ENCODE measurements at places on chromosomes 5 and 9.

DNA sequence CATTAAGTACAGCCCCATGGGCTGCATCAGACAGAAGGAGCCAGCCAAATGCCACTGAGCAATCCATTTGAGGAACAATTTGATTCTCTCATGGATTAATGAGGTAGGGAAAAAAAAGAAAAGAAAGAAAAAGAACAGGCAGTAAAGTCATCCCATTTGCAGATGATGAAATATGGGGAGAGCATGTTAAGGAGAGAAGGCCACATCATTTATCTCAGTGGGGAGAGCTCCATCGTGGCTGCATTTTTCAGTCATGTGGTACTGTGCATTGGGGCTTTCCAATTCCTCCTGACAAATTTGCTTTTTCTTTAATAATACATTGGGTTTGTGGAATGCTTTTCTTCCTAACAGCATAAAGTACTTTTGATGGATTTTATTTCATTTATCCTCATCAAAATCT is 375.2 kb upstream of the TLE4 start:
- DNase-seq, result no peak

DNA sequence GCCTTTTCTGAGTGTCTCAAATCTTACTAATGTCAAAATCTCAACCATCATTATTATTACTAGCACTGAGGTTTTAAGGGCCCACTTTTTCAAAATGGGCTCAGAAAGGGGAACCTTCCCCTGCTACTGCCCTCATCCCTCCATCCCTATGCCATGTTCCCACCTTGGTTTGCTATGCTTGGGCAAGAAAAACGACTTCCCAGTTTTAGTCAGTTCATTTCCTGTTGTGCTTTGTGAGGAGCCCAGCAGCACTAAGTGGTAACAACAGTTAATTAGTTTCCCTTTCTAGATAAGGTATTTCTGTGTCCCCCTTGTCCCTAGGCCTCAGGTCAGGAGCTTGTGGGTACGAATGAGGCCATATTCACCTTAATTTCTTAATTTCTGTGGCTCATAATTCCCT is 595.2 kb downstream of the RAB3C start:
- no peak for DNase-seq

GRCh38 chr9:89495824-89496560 is 1.9 kb downstream of the SEMA4D start:
- no peak for DNase-seq

GRCh38 chr5:124460642-124461041 is 285.8 kb downstream of the ZNF608 start:
- DNase-seq, result no peak

DNA sequence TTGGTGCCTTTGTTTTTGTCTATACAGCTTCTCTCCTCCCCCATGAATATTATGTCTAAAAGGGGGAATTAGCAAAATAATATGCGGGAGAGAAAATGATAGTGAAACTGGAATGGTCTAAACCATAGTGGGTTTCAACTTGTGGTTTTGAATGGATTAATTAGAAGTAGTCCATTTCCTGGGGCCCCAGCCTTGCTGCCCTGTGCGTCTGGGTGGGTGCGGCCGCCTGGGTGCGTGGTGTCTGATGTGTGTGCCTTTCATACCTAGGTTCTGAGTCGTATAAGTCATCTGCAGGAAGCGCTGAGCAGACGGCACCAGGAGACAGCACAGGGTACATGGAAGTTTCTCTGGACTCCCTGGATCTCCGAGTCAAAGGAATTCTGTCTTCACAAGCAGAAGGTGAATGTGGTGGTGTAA is 120.0 kb upstream of the CACNA1B start:
- no peak for DNase-seq
